ENCODE measurements at places on chromosomes 3 and 15.

DNA sequence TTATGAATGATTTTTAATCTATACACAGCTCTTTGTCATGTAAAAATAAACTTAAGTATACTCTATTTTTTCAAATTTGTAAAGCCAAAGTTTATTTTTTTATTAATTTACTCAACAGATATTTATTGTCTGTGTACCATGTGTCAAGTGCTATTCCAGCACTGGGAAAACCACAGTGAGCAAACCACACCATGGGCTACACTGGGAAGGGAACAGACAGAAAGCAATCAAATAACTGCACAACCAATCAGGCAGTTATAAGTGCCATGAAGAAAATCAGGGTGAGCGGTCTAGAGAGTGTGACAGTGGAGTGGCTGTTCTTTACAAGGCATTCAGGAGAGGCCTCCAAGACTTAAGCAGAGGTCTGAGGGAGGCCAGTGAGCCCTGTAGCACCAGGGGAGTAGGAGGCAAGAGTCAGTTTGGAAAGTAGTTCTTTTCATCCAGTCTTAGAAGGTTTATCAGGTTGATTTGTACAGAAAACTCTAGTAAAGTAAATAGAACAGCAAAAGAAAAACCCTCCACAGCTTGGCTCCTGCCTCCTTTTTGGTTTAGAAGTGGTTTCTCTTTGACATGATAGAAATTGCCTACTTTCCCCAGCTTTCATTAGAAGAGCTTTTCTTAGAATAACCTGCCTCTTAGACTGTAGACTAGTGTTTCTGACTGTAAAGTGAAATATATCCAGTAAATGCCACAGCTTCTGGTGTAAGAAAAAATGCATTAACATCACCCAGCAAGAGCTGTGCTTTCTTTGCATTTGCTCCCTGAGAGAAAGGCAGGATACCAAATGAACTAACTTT is 13.7 kb downstream of the EIF2AK4 start:
- DNase-seq: peak; percentile 7

DNA sequence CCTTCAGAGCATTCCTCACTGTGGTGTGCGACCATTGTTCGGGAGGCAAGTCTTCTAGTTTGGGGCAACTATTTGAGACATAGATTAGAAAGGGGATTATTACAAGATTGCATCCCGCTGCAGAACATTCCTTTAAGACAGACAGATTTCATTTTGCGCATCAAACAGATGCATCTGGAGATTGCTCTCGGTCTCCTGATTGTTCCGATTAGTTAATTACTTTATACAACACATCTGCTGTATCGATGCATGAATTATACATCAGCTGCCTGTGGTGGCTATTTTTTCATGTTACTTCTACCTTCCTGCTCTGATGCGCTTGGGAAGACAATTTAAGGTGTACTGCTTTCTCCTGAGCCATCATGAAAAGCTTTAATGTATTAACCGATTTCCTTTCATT is 10.0 kb downstream of the SATB1 start:
- DNase-seq: no peak

DNA sequence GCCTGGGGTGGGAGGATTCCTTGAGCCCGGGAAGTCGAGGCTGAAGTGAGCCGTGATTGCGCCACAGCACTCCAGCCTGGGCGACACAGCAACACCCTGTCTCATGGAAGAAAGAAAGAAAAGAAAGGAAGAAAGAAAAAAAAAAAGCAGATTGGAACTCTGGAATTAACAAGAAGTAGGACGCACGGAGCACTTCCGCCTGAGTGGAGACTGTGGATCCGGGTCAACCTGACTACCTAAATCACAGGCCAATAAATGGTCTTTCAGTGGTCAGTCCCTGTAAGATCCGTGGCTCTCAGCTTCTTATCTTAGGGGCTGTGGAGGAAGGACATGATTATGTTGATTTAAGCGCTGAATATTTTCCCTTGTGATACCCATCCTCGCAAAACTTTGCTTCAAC is 2.4 kb upstream of the PPARG start:
- DNase-seq: no peak

- no peak for DNase-seq
Observed at GRCh38 chr15:85690561-85691231, 104.0 kb downstream of the KLHL25 start.

DNA sequence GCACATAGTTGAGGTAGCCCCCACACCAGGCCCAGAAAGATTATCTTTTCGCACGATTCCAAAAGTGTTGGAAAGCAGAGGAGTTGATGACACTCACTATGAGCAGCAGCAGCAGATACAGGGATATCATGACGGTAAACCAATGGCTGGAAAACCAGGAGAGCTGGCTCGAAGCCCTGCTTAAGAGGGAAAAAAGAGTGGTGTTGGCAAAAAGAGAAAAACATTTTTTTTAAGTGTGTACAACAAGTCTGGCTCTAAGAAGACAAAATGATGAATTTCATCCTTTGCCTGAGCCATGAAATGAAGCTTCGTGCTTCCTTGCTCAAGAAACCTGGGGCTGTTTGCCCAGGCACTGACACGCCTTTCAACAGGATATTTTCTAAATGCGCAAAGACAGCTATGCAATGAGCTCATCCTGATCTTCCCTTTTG is 27.3 kb downstream of the PARP16 start:
- DNase-seq: no peak

GRCh38 chr3:29475305-29475840 is 194.5 kb downstream of the RBMS3 start:
- no peak for DNase-seq

DNA sequence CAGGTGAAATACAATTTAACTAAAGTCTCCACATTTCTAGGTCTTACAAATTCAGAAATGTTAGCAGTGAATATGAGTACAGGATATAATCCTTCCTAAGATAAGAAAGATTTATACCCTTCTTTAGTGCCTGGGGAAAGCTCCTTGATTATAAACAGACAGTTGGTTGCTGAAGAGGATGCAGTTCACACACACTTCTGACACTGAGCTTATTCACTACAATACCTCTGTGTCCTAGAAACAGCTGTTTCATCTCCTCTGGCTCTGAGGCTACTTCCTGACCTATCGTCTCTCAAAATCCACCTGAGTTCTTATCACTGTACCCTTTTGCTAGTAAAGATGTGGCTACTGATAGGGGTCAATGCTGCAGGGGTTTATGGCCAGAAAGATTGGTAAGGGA is 57.1 kb downstream of the TP63 start:
- no peak for DNase-seq

- peak; percentile 29 for DNase-seq
Observed at GRCh38 chr15:36622197-36622795, 42.9 kb downstream of the CDIN1 start.

GRCh38 chr3:138950701-138951100 is 3.7 kb downstream of the FOXL2NB start:
- DNase-seq: no peak

DNA sequence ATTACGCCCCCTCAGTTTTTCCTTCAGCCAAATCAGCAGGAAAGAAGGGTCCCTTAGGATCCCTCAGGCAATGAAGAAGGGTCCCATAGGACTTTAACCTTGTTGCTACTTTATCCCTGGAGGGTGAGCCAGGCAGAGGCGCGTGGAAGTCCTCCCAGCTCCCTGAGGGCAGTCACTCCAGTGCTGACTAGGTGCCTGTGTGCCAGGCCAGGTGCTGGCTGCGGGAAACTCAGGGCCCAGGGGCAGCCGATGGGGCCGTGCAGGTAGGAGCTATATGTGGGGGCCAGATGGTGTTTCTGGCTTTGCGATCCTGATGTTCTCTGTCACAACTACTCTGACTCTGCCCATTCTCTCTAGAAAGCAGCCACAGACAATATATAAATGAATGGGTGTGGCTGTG is 42.8 kb upstream of the IQSEC1 start:
- no peak for DNase-seq

- DNase-seq: no peak
Observed at GRCh38 chr3:37125195-37126073, 48.9 kb downstream of the LRRFIP2 start.

DNA sequence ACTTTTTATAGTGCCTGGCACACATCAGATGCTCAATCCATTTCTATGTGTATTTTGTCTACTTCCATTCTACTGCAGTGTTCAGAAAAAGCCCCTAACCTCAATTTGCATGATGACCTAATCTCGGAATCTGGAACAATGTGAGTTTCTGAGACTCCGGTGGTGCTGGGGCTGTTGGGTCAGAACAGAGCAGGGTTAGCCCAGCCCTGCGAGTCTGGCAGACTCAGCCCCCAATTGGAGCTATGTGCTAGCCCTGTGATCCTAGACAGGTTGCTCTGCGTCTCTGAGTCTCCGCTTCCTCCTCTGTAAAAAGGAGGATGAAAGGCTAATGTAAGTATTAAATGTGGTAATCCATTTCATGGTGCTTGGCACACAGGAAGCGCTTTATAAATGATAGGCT is 95.0 kb upstream of the ICE2 start:
- no peak for DNase-seq

DNA sequence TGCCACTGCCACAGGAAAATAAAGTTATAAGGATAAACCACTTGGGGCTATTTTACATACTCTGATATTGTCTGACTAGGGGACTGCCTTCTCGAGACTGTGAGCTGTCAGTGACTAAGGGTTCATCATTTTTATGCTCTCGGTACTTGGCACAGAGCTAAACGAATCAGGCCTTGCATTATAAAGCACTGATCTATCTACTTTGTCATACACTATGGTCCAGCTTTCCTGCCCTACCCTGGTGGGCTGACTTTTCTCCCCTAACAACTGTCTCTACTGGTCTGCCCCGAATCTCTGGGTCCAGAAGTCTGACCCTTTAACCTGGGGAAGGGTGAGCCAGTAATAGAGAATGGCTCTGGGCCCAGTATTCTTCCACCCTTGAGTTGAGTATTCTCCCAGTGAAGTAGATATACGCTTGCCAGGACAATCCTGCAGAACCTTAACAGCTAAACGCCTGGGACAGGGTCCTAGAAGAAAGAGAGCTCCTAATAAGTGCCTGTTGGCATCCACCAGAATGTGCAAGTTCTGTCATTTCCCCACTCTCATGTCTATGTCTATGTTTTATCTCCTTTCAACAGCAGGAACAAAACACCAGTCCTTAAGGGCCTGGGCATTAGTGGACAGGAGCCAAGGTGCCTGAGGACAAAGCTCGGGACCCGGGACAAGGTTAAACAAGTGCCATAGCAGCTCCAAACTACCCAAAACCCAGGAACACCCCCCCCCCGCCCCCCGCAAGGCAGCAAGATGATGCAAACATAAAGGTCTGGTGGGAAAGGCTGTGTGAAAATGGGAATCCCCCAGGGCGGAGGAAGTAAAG is 1.2 kb downstream of the LARP6 start:
- peak; percentile 76 for DNase-seq

DNA sequence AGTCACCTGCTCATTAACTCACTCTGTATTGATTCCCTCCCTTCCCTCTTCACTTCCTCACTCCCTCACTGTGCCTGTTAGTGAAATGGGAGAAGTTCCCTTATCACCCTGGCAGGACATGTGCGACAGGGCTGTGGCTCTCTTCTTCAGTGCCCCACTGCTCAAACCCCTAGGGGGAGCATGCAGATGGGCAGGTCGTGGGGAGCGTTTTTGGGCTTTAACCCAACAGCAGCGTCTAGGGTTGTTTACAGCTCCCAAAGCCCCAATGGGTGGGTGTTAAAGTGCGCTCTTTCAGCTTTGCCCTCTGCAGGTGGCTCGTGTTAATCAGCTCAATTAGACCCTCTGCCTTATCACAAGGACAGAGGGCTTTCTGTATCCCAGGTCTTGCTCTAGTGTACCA is 447.8 kb upstream of the PROK2 start:
- DNase-seq: no peak

DNA sequence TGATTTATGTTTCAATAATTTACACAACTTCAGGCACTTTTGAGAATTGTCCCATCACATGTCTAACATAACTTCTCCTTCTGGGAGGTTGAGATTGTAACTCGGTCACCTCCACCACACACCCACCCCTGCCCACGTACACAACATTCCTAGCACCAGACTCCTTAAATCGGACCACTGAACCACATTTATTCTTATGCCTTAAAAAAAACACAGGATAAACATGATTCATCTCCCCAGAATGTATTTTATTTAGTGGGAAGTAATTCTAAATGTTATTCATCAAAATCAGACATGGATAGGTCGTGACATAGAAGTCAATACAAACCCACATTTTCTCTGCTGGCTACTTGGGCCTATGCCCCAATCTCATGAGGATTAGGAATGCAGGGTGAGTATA is 3.0 kb downstream of the SNTN start:
- DNase-seq: peak; percentile 36

DNA sequence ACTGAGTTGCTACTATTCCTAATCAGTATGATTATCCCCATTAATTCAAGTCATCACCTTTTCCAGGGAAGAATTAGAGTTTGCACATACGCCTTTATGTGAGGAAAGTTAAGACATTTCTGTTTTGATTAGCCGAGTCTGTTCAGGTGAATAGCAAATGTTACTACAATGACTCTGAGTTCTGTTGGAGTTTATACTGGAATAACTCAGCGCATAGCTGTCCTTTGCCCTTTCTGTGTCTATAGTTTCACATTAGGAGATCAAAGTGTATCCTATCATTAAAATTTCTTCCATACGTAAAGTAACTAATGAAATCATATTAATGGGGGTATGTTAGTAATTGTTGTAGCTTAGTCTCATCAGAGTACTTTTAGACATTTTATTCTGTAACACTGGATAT is 4.9 kb downstream of the RAB8B start:
- DNase-seq: no peak

DNA sequence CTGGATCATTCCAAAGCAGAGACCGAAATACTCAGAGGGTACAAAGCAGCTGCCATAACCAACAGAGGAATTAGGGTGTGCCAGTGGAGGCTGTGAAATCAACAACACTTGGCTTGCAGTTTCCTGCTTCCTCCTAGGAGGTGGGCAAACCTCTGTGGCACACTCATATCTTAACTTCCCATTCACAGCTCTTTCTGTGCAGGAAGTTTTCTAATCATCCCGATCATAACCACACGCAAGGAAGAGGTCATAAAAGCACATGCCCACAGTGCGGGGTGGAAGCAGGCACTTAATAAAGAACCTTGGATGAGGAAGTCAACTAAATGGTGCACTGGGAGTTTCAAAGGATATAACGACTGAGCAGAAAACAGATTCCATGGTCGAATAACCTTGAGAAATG is 5.1 kb downstream of the SCAMP2 start:
- peak; percentile 16 for DNase-seq
